Activated T-helper 2 cell treated with anti-CD3 and anti-CD28 coated beads, Interferon-gamma antibody, Interleukin-2, Interleukin-4, amounts not matched to agents 10 μg/mL and 5 μg/mL and 100 μg/mL, durations not matched to agents 14 hours and 24 hours and 36 hours (primary cell): ENCODE measurements at places on chromosomes 4 and X. TPM values are rescaled to one million over a fixed set of nuclear protein-coding genes. Genes with fewer than 3 reads are reported as not detected.

The EDA gene
- 0.57 TPM in 2 replicates for total RNA-seq

The RAB41 gene
- not detected in 2 replicates for total RNA-seq

The MAGEA1 gene
- total RNA-seq: not detected in 2 replicates

The CYSLTR1 gene
- total RNA-seq: 9.7 and 10.2 TPM in 2 replicates

The CTAG1A gene
- not detected in 2 replicates for total RNA-seq
